Muscle of back (tissue), 13 donors: ENCODE measurements at places on chromosomes 2 and 18. TPM values are rescaled to one million over a fixed set of nuclear protein-coding genes. Genes with fewer than 3 reads are reported as not detected.

Gene OTOF
- 14.0 TPM for polyA plus RNA-seq

Gene TTR
- 0.74 TPM for polyA plus RNA-seq

DNA sequence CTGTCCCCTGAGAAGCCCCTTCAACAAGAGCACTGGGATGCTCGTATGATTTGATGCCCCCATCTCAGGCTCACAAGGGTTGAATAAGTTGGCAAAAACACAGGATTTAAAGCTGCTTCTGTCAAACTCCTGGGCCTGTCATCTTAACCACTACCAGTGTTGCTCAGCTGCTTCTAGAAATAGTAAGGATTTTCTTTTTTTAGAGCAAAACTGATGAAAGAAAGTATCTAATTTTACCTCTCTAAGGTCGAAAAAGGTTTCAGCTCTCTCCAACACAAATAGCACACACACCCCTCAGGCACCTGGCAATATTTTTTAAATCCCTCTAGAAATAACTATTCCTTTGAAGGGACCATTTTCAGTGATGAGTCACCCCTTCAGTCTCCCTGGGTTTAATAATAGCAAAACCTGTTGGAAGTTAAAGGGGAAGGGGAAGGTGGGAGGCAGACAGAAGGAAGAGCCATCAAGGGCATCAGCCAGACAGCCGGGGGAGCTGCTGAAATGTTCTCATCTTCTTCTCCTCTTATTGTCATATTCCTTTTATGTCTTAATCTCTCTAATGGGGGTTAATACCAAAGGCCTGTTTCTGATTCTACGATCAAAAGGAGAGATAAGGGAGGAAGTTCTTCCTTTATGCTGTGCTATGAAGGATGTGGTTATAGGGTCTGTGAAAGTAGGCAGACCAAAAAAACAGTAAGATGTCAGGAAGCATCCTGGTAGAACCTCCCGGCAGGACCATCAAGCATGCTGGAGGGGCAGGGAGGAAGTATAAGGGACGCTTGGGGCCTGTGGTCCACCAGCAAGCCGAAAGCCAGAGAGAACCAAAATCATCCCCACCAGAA is 31.9 kb upstream of the SLC35G4 start:
- DNase-seq = no peak

Gene DNER
- polyA plus RNA-seq = 1.6 TPM

GRCh38 chr18:24590946-24591345 is 130.5 kb downstream of the HRH4 start:
- DNase-seq = no peak

DNA sequence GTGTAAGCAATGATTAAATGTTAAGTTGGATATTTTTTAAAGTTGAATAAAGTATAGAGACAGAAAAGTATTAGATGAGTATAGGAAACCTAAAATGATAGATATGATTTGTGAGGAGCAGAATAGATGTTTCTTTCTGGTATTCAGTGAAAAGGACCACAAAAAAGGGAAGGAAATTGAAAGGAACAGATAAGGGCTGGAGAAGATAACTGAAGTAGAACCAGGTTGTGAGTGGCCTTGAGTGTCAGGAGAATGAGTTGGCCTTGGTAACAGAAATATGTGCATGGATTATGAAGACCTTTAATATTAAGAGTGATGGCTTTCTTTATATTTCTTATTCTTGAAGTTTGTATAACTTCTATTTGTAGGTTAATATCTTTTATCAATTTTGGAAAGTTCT is 543.5 kb downstream of the METTL4 start:
- DNase-seq = no peak

- no peak for DNase-seq
Observed at GRCh38 chr2:76849086-76849485, 673.1 kb downstream of the LRRTM4 start.

DNA sequence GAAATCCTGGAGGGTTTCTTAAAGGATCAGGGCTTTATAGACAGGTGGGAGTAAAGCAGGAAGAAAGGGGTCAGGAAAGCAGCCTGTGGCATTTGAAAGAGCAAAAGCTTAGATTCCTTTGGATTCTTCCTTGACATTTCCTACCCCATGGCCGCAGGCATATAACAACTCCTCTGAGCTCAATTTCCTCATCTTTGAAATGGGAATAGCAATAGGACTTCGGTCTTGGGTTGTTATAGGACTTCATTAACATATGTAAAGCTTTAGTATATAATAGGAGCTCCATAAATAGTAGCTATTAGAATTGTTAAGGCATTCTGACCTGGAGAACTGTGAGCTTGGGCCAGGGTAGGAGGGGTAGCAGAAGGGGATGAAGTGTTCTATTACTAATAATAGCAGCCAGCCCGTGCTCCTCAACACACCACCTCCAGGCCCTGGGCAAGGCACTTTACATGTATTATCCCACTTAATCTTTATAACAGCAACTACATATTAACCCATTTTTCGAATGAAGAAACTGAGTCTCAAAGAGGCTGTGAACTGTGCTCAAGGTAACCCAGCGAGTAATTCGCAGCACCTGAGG is 10.6 kb downstream of the ZFP36L2 start:
- no peak for DNase-seq

GRCh38 chr2:32627441-32627813 is 423 bp upstream of the TTC27 start:
- no peak for DNase-seq

Gene C2orf66
- polyA plus RNA-seq = not detected

DNA sequence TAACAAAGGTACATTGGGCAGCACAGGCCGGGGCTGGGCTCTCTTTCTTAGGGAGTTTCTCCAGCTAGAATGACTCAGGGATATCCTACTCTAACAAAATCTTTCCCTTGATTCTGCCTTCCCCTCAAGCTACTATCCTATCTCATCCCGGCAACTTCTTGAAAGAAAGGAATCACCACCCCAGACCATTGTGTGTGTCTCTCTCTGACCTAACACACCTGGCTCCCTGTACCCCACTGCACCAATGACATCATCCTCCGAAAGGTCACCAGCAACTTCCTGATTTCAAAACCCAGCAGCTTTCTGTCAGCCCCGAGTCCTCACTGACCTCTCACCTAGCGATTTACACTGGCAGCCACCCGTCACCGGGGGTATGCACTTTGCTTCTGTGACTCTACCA is 72.1 kb upstream of the MAP4K4 start:
- DNase-seq = no peak

Gene FBXO36
- polyA plus RNA-seq = 3.7 TPM

- DNase-seq = no peak
Observed at GRCh38 chr2:200101922-200102321, 146.5 kb downstream of the MAIP1 start.

Gene ASPRV1
- polyA plus RNA-seq = 3.9 TPM

Gene AQP12A
- polyA plus RNA-seq = 0.76 TPM

Gene PTPRN
- polyA plus RNA-seq = 0.51 TPM

DNA sequence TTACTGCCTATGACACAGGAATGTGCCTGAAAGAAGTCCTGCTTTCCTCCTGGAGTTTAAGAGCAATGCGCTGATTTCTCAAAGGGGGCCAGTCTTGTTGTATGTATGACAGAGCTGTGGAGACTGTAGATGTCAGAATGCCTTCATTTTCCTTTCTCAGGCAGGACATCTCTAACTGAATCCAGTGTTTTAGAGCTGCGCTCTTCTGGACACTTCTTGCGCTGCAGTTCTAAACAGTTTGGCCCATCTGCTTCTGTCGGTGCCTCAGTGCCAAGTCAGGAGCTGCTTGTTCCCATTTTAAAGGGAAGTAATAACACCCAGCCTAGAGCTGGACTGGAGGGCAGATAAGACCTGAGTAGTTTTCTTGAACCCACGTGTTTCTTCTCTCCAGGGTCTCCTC is 91.4 kb downstream of the ESCO1 start:
- no peak for DNase-seq

Gene GKN1
- polyA plus RNA-seq = 0.25 TPM

DNA sequence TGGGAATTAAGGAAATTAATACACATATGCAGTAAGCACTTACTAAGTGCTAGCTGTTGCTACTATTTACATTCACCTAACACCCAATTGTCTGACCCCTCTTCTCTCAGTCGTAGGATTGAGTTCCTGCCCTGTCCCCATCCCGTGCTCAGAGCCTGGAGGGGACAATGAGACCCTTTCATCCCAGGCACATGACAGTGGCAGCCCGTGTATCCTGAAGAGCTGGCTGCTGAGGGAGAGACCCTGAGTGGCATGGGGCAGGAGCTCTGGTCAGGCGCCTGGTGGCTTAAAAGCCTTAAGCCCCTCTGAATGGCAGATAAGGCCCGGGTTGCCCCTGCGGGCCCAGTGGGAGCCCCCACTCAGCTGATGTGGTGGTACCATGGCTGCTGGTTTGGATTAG is 99.0 kb downstream of the DYSF start:
- no peak for DNase-seq

Gene ARHGAP25
- 5.0 TPM for polyA plus RNA-seq

Gene RND3
- 68.0 TPM for polyA plus RNA-seq

Gene LRRC30
- 6.0 TPM for polyA plus RNA-seq
